Smooth muscle cell of bladder (primary cell): ENCODE measurements at places on chromosomes 1 and 21. TPM values are rescaled to one million over a fixed set of nuclear protein-coding genes. Genes with fewer than 3 reads are reported as not detected.

Gene CTTNBP2NL
- total RNA-seq: 8.4 and 9.4 TPM in 2 replicates

Gene AIM2
- total RNA-seq: not detected in 2 replicates

Gene HMCN1
- 15.4 and 41.6 TPM in 2 replicates for total RNA-seq

Gene KLHDC7A
- not detected in 2 replicates for total RNA-seq

Gene KRTAP19-3
- total RNA-seq: not detected in 2 replicates

Gene CR1
- not detected in 2 replicates for total RNA-seq

Gene CTSK
- total RNA-seq: 89.3 and 116 TPM in 2 replicates

Gene BEND5
- total RNA-seq: 0.18 TPM in 1 of 2 replicates, not detected in the other

Gene TLR5
- total RNA-seq: under 0.01 and 0.14 TPM in 2 replicates

Gene COX20
- 13.8 and 14.2 TPM in 2 replicates for total RNA-seq

Gene HLX
- total RNA-seq: 6.4 and 10.6 TPM in 2 replicates

Gene ZBTB21
- total RNA-seq: 4.3 and 6.5 TPM in 2 replicates

Gene CITED4
- 1.5 and 2.1 TPM in 2 replicates for total RNA-seq

Gene ARMH1
- total RNA-seq: 0.71 and 0.83 TPM in 2 replicates

Gene S100A16
- total RNA-seq: 84.3 and 106 TPM in 2 replicates

Gene TRIM67
- under 0.01 TPM in 1 of 2 replicates, not detected in the other for total RNA-seq

Gene REN
- 0.14 and 0.28 TPM in 2 replicates for total RNA-seq

Gene RPS6KA1
- 1.8 and 2.0 TPM in 2 replicates for total RNA-seq

Gene GBP5
- 0.09 and 0.14 TPM in 2 replicates for total RNA-seq

Gene GJA8
- total RNA-seq: not detected in 2 replicates

Gene C1orf216
- 12.4 and 15.7 TPM in 2 replicates for total RNA-seq

Gene PINK1
- 68.7 and 83.2 TPM in 2 replicates for total RNA-seq

Gene MAP1LC3C
- total RNA-seq: 0.14 and 0.18 TPM in 2 replicates
